ENCODE measurements at places on chromosomes 16 and 17.

DNA sequence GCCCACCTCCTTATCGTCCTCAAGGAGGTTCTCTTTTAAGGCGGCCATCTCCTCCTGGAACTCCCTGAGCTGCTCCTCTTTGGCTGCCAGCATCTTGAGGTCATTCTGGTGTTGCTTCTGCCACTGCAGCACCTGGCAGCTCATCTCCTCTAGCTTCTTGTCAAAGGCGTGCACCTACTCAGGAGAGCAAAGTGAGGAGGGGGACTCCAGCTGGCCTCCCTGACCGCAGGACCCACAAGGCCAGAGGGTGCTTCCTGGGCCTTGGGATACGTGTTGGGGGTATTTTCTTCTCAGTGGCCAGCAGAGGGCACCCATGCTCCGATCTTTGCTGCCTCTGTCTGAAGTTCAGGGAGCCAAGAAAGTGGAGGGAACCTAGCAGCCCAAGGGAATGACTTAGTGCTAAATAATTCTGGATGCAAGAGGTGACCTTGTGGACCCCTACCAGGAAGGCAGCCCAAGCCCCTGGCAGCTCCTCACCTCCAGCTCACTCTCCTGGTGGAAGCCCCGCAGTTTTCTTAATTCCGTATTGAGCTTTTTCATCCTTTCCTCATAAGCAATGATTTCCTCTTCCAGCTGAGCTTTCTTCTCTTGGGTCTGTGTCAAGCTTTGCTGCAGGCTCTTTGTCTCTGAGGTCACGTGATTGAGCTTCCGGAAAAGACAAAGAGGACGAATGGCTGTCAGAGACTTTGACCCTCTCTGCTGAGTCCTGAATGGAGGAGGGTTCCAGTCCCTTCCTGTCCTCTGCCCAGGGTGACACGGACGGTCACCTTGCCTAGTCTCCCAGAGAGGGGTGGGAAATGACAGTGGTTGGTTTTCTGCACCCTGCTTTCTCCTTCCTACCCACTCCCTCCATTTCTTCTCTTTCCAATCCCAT is 31.4 kb downstream of the DHX38 start:
- peak; percentile 75 for DNase-seq

- peak; percentile 49 for DNase-seq
Observed at GRCh38 chr16:51408357-51408756, 257.3 kb upstream of the SALL1 start.

DNA sequence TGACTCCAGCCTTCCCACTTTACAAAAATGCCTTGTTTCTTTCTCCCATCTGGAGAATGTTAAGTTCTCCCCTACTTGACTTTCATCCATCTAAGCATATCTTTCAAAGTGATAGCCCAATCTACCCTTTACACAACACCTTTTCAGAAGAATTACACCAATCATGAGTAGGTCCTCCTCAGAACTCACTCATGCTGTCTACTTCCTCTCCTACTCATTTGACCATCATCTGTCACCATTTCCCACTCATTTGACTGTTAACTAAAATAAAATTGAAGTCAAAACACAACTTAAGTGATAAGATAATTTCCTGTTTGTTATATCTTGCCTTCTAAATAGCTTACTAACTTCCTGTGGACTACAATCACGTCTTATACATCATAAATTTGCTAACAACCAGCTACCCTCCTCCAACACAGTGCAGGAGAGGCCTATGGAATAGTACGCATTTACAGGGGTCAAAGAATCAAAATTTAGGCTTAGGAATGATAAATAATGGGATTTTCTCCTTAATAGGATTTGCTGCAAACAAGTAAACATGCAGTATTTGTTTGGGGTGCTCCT is 16.1 kb downstream of the KCNJ16 start:
- no peak for DNase-seq

DNA sequence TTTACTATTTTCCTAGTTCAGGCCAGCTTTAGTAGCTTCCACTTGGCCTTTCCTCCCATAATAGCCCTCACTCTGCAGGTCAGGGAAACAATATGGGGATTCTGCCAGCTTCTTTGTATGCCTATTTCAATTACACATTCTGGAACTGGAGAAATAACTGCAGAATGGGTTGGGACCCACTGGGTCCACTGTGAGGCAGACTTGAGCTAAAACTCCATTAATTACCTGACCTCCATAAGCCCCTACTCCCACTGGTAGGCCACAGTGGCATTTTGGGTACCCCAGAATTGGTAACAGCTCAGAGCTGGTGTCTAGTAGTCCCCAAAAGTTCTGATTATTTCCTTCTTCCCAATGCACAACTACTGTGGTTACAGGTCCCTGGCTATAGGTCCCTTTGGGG is 16.7 kb upstream of the TENT4B start:
- DNase-seq: no peak

DNA sequence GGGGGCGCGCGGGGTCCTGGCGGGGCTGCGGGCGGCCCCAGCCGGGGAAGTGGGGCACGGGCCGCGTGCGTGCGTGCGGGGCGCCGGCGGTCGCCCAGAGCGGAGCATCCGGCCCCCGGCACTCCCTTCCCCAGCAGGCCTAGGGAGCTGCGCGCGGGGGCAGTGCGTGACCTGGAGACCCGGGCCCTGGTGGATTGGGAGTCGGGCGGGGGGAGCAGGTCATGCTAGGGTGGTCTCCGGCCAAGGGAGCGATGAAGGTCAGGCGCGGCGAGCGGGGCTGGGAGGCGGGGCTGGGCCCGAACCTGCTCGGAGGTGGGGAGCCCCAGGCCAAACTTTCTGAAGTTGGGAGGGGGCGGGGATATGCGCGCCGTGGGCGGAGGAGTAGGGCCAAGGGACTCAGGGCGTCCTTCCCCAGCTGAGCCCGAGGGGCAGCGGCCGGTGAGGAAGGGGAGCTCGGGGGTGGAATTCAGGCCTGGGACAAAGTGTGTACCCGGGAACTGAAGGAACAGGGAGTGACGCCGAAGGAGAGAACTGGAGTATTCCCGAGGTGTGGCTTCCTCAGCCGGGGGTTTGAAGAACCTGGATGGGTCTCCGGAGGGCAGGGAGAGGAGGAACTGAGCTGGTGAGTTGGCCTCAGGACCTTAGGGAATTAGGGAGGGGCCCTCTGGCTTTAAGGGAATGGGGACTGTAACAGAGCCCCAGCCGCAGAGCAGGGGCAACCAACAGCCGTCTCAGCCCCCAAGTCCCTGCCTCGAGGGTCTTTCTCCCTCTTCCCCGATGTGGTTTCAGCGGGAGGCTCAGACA is 589 bp downstream of the XYLT2 start:
- no peak for DNase-seq

DNA sequence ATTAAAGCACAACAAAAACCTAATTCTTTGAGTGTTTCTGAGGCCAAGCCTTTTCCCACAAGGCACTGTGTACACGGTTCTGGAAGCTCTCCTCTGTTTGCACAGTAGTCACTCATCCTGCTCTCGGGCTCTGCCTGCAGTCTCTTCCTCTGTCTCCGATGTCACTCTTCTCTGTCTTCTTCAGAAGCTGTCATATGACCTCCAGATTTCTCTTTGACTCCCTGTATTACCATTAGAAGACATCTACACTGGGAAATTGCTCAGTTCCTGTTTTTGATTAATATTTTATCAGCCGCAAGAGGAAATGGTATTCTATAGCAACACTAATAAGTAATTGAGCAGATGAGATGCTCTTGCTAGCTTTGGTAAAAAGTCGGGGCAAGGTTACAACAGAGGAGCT is 422.9 kb downstream of the WWOX start:
- DNase-seq: no peak

GRCh38 chr16:55326261-55327092 is 2.5 kb downstream of the IRX6 start:
- DNase-seq: no peak

- no peak for DNase-seq
Observed at GRCh38 chr16:84759061-84759460, 59.3 kb downstream of the USP10 start.

- DNase-seq: no peak
Observed at GRCh38 chr17:40612599-40613244, 34.9 kb downstream of the SMARCE1 start.

DNA sequence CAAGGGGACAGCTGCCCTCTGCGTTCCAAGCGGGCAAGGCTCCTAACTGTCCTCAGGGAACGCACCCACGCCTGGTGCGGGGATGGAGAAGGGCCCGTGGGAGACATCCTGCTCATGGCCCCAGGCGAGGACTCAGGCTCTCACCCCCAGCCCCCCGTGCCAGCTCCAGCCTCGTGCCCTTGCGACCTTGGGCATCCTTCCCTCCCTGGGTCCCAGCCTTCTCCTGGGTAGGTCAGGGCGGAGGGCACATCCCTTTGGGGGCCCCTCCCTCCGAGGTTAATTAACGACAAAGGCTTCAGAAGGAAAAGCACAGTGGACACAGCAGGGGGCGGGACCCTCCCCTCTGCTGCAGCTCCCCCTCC is 3.0 kb downstream of the PGAP6 start:
- DNase-seq: no peak

- peak; percentile 57 for DNase-seq
Observed at GRCh38 chr16:27759301-27759871, 209.4 kb downstream of the KATNIP start.

GRCh38 chr17:57539529-57540301 is 205.4 kb downstream of the CCDC182 start:
- DNase-seq: no peak

- DNase-seq: no peak
Observed at GRCh38 chr16:24007391-24007790, 171.6 kb downstream of the PRKCB start.

- DNase-seq: peak; percentile 54
Observed at GRCh38 chr17:40025991-40026815, 11.0 kb downstream of the CSF3 start.

GRCh38 chr17:73952480-73953205 is 250.8 kb upstream of the RPL38 start:
- no peak for DNase-seq

DNA sequence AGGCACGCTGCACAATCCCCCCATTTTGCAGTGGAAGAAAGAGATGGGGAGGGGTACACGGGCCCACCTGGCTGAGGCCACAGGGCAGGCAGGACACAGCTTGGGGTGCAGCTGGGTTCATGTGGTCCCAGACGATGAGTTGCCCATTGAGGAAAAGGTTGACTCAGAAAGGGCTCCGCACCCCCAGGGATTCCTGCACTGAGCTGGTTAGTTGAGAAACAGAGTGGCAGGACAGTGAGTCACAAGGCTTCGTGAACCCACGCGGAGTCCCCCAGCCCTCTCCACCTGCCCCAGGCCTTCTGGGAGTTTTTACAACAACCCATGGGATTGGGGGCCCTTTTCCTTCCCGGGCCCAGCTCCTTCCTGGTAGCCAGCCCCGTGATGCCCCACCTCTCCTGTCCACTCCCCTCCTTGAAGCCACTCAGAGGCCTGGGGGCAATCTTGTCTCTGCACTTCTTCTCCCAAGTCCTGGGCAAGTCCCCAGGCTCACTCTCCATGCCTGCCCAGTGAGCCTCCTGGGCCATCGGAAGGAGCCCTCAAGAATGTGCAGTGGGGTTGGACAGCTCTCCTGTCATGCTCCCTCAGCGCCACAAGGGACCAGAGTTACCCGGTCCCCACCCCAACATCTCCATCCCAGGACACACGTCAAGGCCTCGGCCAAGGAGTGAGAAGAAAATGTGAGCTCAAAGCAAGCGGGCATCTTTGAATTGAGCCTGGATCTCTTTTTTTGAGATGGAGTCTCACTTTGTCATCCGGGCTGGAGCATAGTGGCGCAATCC is 251.2 kb downstream of the PARN start:
- peak; percentile 13 for DNase-seq

GRCh38 chr17:29826114-29826692 is 103.8 kb downstream of the SSH2 start:
- no peak for DNase-seq

GRCh38 chr17:75262112-75262606 is 480 bp downstream of the MRPS7 start:
- no peak for DNase-seq

GRCh38 chr17:17376362-17376761 is 73.2 kb downstream of the NT5M start:
- no peak for DNase-seq

- no peak for DNase-seq
Observed at GRCh38 chr17:66387392-66387981, 85.1 kb downstream of the PRKCA start.

DNA sequence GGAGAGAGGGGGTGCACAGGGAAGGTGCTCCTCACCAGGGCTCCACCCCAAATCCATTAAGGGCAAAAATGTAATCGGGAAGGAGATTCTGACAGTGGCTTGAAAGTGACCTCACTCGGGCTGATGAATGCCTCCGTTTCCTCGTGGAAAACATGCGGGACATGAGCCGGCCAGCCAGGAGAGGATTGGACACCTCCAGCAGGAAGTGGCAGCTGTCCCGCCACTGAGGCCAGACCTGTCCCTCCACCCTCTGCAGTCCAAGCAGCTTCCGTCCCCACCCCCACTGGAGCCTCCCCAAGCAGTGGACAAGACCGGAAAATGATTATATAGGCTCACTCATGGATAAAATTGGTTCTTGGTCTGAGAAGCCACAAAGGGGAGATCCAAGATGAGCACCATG is 82.1 kb upstream of the CCL1 start:
- no peak for DNase-seq

DNA sequence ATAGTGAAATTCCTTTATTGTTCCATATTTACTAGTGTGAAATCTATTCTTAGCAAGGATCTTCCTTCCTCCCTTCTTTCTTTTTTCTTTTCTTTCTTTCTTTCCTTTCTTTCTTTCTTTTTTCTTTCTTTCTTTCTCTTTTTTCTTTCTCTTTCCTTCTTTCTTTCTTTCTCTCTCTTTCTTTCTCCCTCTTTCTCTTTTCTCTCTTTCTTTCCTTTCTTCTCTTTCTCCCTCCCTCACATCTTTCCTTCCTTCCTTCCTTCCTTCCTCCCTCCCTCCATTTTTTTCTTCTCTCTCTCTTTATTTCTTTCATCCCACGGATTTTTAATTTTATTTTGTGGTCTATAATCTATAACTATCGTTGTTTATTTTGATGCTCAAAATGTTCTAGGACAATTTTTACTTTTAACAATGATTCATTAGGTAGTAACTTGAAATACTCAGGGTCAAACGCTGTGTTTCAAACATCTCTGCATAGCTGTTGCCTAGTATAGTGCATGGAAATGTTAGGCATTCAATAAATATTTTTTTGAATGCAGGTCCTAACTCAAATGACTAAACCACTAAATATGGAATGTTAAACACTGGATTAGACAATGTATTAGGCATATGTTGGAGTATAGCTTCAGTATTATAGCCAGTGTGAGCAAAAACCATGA is 178.3 kb downstream of the MAP2K6 start:
- peak; percentile 46 for DNase-seq

DNA sequence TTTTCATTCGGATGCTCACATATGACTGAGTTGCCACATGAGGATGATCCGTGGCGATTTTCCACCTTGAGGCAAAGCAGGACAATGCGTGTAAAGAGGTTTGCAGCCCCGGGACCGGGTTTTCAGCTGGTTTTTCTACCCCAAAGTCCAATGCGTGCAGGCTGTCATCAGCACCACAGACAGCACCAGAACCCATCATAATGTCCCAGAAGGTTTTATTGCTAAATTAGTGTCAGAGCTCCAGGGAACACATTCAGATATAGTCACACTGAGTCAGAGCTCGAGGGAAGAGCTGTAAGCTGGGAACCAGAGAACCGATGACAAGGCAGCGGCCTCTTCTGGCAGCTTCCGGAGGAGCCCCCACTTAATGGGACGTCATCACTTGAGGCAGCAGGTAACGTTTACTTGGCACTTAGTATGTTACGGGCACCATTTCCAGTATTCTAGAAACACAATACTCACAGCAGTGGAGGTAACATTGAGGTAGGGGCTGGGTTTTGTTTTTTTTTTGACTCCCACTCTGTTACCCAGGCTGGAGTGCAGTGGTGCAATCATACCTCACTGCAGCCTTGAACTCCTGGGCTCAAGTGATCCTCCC is 8.9 kb upstream of the NAGPA start:
- peak; percentile 8 for DNase-seq

All from astrocyte of the spinal cord (primary cell).